Spinal cord (tissue), 10 donors: ENCODE measurements at places on chromosomes 5 and 9. TPM values are rescaled to one million over a fixed set of nuclear protein-coding genes. Genes with fewer than 3 reads are reported as not detected.

Gene SPINK6
- total RNA-seq, result not detected

Gene PIP5K1B
- total RNA-seq, result 16.0 TPM

Gene C9orf50
- total RNA-seq, result not detected

Gene ACTBL2
- total RNA-seq, result not detected

Gene PRRX2
- total RNA-seq, result 14.8 TPM

Gene FGF18
- total RNA-seq, result 5.2 TPM

Gene WDR41
- total RNA-seq, result 94.7 TPM

Gene RASGRF2
- 21.2 TPM for total RNA-seq

Gene PRPF4
- 24.4 TPM for total RNA-seq

Gene ANGPTL2
- 58.5 TPM for total RNA-seq

Gene SLC36A3
- total RNA-seq, result not detected

Gene SLC2A6
- 15.4 TPM for total RNA-seq

Gene PCDHB5
- 10.6 TPM for total RNA-seq

Gene PITX1
- total RNA-seq, result not detected

Gene PRDM9
- not detected for total RNA-seq

Gene KCNN2
- 7.3 TPM for total RNA-seq

Gene HMMR
- total RNA-seq, result 11.4 TPM

Gene ADGRD2
- 4.3 TPM for total RNA-seq

Gene ZNF618
- 7.7 TPM for total RNA-seq

Gene SARDH
- total RNA-seq, result 6.9 TPM

Gene ABO
- total RNA-seq, result 0.40 TPM

Gene FOXD4L3
- total RNA-seq, result 0.17 TPM

Gene C5orf58
- total RNA-seq, result not detected

Gene ORM2
- not detected for total RNA-seq

Gene SLC25A2
- 0.39 TPM for total RNA-seq

Gene ARL14EPL
- not detected for total RNA-seq

Gene SPINK4
- total RNA-seq, result not detected

Gene TMEM252
- total RNA-seq, result not detected

Gene TIMD4
- 0.40 TPM for total RNA-seq

Gene KIF12
- total RNA-seq, result 0.59 TPM

Gene SOHLH1
- 0.50 TPM for total RNA-seq

Gene CAVIN4
- total RNA-seq, result 3.1 TPM

Gene SEMA5A
- total RNA-seq, result 59.2 TPM

Gene KIAA0825
- 20.9 TPM for total RNA-seq

Gene LIX1
- 40.5 TPM for total RNA-seq

Gene GPR151
- total RNA-seq, result 0.06 TPM

Gene BAAT
- 0.22 TPM for total RNA-seq

Gene CD74
- total RNA-seq, result 175 TPM

Gene NLN
- total RNA-seq, result 38.6 TPM

Gene GLT6D1
- total RNA-seq, result not detected

Gene PLPPR1
- total RNA-seq, result 120 TPM

Gene LPAR1
- total RNA-seq, result 158 TPM

Gene TOR4A
- 1.3 TPM for total RNA-seq

Gene DDX4
- total RNA-seq, result 0.10 TPM
